ENCODE measurements at places on chromosomes 12 and 14. TPM values are rescaled to one million over a fixed set of nuclear protein-coding genes. Genes with fewer than 3 reads are reported as not detected.

GRCh38 chr12:53777936-53778644, 26.3 kb upstream of the CISTR start:
- DNase-seq, result no peak

GRCh38 chr14:33692762-33693161, 258.1 kb downstream of the EGLN3 start:
- DNase-seq, result peak; percentile 31

- DNase-seq, result no peak
Measured at GRCh38 chr12:72074065-72074464, 135.4 kb downstream of the TPH2 start.

DNA sequence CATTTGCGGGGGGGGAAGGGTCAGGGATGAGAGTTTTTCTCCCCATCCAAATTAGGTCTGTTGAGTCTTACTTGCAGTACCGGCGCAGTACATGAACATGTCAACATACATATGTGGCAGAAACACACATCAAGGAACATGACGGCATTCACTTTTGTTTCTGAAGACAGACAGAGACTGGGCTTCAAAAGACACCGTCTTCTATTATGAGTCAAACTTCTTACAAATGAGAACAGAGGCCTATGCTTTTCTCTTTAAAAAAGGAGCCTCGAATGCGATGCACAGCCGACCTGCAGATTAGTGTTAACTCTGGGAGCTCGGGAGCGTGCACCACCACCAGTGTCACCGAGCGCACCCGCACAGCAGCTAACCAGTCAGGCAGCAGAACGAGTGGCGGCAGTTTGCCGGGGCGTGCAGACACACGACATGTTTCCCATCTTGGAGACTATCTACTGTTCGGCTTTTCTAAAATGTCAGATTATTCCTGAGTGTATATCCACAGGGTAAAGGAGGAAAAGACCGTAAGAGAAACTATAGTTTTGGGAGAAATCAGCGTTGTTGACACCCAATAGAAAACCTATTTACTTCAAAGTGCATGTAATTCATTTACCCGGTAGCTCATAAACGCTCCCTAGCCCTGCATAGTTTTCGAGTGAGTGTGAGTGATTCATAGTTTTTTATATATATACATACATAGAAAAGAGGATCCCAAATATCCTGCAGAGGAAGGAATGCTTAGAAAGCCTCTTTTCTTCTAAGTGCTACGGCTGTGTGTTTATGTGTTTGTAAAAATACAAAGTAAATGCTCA, 33.0 kb downstream of the UBR7 start:
- DNase-seq, result peak; percentile 45

The CCDC197 gene
- total RNA-seq, result not detected

The HSP90AA1 gene
- total RNA-seq, result 404 TPM

The ACRBP gene
- not detected for total RNA-seq

The AHSA1 gene
- total RNA-seq, result 178 TPM

The WNT5B gene
- total RNA-seq, result 10.3 TPM

Data from A172 (cell line).